ENCODE measurements at places on chromosomes 5 and 9. TPM values are rescaled to one million over a fixed set of nuclear protein-coding genes. Genes with fewer than 3 reads are reported as not detected.

The ARAP3 gene
- total RNA-seq: 6.5 TPM

The FER gene
- total RNA-seq: 16.1 TPM

The TMEM8B gene
- total RNA-seq: 43.6 TPM

The ANKRD31 gene
- total RNA-seq: 0.78 TPM

The CTNNAL1 gene
- total RNA-seq: 332 TPM

- DNase-seq: no peak
- H3K27ac ChIP-seq: no peak overlapping the region
- H3K4me3 ChIP-seq: no peak overlapping the region
- H3K36me3 ChIP-seq: no peaks in the 10 kb centered on the region
- no peaks in the 10 kb centered on the region for H3K4me1 ChIP-seq
Measured at GRCh38 chr5:151491062-151491461, 43.7 kb downstream of the SLC36A1 start.

- H3K27me3 ChIP-seq: peaks cover 33% of the 10 kb centered on the region
- no peak overlapping the region for H3K4me3 ChIP-seq
- no peak for DNase-seq
- H3K36me3 ChIP-seq: no peaks in the 10 kb centered on the region
- no peak overlapping the region for H3K27ac ChIP-seq
Measured at GRCh38 chr9:132424857-132425674, 15.1 kb downstream of the CFAP77 start.

DNA sequence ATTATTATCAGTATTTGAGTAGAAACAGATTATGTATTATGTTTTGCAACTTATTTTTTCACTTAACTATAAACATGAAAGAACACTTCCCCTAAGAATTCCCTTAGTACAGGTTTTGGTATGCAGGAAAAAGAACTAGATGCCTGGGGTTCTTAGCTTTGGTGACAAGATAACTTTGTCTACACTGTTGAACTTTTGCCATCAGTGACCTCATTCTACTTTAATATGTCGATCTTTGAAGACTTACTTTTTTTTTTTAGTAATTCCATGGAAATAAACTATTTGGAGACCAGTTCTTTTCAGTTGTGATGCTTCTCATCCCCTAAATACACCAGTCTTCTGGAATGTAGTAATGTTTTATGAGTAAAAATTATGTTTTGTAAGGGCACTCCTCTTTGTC, 34.3 kb downstream of the ZNF462 start:
- no peak for DNase-seq
- no peaks in the 10 kb centered on the region for H3K36me3 ChIP-seq
- no peak overlapping the region for H3K27ac ChIP-seq
- H3K4me3 ChIP-seq: no peak overlapping the region

GRCh38 chr5:172097356-172097755, 90.7 kb downstream of the STK10 start:
- no peaks in the 10 kb centered on the region for H3K27me3 ChIP-seq
- H3K36me3 ChIP-seq: peaks cover 6% of the 10 kb centered on the region
- no peak overlapping the region for H3K4me3 ChIP-seq
- H3K4me1 ChIP-seq: peaks cover 4% of the 10 kb centered on the region

- no peak overlapping the region for H3K27ac ChIP-seq
- no peaks in the 10 kb centered on the region for H3K36me3 ChIP-seq
- DNase-seq: no peak
Measured at GRCh38 chr5:60585618-60586017, 114.3 kb downstream of the DEPDC1B start.

Measured in adrenal gland (tissue), 19 donors.